ENCODE measurements at places on chromosomes 4 and X.

DNA sequence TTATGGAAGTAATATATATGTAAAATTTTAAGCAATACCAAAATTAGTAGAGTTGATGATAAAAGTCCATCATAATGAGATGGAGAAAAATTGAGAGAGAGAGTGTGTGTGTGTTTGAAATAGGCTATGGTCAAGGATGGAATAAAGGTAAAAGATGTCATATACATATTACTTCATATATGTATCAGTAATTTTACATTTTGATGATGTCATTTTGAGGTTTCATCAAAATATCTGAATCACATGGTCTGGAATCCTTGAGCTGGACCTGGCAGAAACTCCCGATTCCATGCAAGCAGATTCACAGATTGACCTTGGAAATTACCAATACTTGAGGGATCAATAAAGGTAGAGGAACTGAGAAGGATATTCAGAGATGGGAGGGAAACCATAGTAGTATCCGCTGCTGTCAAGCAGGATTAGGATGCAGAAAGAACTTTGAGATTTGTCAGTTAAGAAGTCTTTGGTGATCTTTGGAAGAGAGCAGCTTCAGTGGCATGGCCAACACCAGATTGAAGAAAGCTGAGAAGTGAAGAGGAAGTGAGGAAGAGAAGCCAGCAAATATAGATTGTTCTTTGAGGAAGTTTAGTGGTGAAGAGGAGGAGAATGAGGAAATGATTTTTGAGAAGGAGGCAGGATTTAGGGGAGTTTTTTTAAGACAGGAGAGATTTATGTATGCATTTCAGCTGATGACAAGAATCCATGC lies 21.5 kb downstream of the DNAAF6 start:
- no peak for DNase-seq

DNA sequence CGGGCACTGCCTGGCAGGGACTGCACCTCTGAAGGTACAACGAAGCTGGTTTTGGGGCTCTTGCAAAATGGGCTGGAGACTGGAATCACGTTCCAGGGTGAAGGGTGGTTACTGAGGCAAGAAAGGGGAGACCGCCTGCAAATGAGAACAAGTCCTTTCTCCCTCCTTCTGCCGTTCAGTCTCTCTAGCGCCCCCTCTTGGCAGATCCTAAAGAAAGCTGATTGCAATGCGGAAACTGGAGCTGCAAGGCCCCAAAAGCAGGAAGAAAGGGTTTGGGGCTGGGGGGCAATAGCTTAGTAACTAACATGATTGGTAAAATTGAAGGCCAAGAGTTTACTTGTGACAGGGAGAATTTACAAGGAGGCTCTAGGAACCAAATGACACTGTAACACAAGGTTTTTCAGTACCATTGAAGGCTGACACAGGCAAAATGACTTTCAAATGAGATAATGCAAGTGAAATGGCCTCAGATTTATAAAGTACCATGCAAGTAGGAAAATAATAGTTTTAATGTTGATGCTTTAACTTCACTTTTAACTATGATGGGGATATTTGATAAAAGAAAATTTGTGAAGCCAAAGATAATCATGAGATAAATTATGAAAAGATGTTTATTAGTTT lies 222.7 kb upstream of the HAND2 start:
- no peak for DNase-seq

GRCh38 chrX:12868747-12869146 lies 1.9 kb downstream of the TLR7 start:
- DNase-seq: no peak

DNA sequence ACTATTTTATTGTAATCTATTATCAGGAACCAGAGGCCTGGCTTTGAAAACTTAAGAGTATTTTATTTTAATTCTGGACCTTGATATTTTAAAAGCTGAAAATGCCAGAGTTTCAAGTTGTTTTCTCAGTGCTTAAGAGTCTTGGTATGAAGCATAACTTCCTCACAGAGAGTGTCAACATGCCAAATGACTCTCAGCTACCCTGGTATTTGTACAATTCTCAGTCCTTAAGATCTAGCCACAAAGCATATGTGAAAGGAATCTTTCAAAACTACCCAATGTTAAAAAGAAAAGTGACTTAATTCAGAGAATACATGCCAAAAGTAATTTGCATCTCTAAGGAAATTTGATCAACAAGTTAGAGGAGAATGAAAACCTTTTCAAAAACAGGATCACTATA lies 171.9 kb downstream of the DKK2 start:
- DNase-seq: no peak

DNA sequence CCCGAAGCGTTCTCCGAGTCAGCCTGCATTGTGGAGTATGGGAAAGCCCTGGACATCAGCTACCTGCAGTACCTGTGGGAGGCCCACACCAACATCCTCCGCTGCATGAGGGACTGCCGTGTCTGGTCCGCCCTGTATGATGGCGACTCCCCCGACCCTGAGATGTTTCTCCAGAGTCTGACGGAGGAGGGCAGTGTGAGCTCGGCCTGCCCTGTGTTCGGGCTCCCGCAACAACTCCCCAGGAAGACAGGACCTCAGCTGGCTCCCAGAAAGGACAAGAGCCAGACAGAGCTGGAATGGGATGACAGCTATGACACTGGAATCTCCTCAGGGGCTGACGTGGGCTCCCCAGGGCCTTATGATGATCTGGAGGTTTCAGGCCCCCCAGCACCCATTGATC lies 111.3 kb downstream of the GATB start:
- DNase-seq: no peak

- no peak for DNase-seq
Observed at GRCh38 chr4:6362243-6362885, 92.7 kb downstream of the WFS1 start.

DNA sequence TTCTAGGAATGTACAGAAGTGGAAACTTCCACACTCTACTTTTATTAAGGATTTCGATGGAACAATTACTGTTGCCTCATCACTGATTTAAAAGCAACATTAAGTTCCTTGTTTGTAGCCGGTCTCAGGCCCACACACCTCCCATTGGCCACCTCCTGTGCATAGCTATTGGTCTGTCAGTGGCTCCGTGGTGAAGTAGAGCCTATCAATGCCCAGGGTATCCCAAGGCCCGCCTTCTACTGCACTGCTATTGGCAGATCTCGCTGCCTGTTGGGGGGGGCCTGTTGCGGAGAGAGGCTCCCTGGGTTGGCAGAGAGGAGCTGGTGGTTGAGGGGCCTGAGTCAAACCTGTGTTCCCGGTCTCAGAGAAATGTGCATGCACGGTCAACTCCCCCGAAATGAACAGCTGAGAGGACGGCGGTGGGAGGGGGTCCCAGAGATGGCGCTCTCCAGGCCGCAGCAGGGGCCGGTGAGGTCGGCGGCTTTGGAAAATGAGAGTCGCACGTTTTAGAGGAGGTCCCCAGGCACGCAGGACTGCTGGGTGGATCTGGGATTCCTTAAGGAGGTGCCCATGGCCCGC lies 4.9 kb upstream of the ARAF start:
- DNase-seq: peak; percentile 77

DNA sequence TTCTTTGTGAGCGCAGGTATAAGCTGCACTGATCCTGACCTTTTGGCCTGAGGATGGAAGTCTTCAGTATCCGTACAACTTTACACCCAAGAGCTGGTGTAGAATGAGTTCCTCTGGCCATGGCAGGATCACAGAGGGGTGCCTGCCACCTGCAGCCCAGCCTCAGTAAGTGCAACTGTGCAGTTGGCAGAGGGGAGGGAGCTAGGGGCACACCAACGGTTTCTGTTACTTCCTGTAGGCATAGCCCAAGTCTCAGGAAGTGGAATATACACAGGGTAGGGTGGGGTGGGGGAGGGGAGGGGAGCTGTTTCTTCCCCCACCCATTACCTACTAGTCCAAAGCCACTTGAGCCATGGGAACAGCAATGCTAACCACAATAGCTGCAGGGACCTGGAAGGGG lies 85.4 kb upstream of the GBA3 start:
- peak; percentile 21 for DNase-seq

DNA sequence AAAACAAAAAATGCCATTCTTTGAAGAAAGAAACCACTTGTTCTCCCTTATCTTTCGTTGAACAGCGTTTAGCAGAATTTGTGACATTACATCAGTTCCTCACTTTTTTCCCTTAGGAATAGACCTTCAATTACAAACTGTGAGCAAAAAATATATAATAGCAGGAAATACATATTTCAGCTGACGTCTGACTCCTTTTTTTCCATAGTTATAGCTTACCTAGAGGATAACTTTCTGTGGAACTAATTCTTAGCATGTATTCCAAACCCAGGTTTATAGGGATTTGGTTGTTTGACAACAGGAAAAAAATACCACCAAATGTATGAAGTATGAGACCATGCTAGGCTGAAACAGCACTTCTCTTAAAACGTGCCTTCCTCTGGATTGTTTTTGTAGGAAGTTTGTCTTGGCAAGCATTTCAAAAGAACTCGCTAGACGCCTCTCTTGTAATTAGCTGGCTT lies 2.0 kb upstream of the LIMCH1 start:
- DNase-seq: no peak

GRCh38 chrX:19072372-19072771 lies 49.9 kb downstream of the ADGRG2 start:
- DNase-seq: no peak

GRCh38 chr4:118801895-118802575 lies 33.9 kb downstream of the SEC24D start:
- DNase-seq: no peak

DNA sequence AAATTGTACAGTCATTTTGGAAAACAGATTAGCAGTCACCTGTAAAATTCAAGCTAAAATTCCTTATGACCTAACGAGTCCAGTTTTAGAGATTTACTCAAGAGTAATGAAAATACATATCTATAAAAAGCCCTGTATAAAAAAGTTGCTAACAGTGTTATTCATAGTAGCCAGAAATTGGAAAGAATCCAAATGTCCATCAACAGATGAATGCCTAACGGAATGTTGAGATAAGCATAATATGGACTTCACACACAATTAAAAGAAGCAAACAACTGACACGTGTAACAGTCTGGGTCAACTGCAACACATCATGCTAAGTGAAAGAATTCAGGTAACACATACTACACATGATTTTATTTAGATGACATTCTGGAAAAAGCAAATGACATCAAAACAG lies 584.8 kb upstream of the AGA start:
- no peak for DNase-seq

GRCh38 chr4:25347971-25348370 lies 29.1 kb upstream of the ANAPC4 start:
- no peak for DNase-seq

GRCh38 chr4:79651456-79651855 lies 243.4 kb upstream of the GK2 start:
- no peak for DNase-seq

All from activated T-cell treated with anti-CD3 and anti-CD28 coated beads for 24 hours (primary cell).